ENCODE measurements at places on chromosomes 2 and 18.

DNA sequence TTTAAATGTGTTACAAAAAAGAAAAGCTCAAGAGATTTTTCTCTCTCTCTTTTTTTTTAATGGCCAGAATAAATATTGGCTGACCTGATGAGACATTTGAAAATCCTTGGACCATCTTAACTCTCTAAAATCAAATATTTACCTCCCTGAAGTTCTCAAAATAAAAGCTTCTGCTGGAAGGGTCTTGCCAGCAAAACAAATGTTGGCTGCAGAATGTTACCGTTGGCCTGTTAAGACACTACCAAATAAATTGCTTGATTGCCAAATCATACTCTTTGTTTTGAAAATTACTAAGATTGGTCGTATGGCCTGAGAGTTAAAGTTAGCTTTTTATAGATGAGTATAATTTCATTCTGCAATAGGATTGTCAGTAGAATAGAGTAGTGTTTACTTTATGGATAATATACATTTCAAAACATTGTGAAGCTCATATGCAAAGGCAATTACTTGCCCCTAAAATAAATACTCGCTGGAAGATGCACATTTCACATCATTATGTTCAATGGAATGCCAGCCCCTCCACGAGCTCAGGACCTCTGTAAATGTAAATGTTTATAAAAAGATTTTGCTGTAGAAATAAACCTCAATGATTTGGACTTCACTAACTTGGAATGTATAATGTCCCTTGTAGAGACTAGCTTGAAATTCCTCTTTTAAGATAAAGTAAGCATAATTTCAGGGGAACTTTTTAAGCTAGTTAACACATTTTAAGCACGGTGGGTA, 193.4 kb downstream of the SOX11 start:
- DNase-seq: no peak

DNA sequence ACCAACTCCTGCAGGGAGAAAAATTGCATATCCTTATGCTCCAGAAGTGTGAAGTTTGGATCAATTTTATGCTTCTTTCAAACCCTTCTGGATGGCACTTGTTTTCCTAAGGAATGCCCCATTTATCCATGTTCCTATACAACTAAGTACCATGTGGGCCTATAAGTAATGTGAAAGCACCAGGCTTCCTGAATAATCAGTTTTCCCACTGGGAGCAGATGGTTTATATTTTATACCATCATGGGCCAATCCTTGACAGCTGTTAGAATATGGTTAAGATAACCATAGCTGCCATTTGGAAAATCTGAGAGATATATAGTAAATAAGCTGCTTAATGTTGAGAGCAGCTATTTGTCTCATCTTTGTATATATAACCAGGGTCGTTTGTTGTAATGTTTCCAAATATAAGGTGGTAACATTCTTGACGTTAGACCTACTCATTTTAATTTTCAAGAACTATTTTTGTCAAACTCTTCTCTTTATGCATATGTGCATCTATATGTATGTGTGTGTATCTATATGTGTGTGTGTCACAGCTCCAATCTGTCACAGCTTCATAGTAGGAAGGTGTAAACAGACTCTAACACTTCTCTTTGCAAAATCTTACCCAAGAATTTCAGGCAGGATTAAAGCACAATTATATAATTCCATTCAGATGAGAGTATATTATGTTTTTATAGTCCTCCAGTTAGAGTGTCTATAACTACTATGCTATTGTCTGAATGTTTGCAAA, 458.7 kb upstream of the GCFC2 start:
- no peak for DNase-seq

- no peak for DNase-seq
Measured at GRCh38 chr2:43708178-43708577, 31.9 kb upstream of the C1GALT1C1L start.

DNA sequence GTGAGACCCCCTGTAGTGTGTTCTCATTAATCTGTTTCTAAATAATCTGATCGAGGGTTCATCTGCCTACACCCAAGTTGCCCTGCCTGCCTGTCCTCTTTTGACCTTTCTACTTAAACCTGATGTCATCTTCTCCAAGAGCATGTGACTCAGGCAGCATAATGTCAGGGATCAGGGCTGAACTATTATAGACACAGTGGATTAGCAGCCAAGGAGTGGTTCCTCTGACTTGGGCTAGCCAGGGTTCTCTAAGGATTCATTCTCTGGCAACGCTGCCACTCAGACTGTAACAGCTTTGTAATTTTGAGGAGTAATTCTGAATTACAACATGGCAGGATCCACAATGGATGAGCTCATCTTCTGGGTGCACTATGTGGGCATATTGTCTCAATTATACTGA, 124.0 kb downstream of the MDH1 start:
- no peak for DNase-seq

GRCh38 chr2:118443596-118443995, 355.3 kb downstream of the INSIG2 start:
- no peak for DNase-seq

GRCh38 chr18:45856531-45856930, 31.1 kb downstream of the SIGLEC15 start:
- no peak for DNase-seq

- DNase-seq: no peak
Measured at GRCh38 chr2:203623096-203623495, 83.3 kb upstream of the CD28 start.

DNA sequence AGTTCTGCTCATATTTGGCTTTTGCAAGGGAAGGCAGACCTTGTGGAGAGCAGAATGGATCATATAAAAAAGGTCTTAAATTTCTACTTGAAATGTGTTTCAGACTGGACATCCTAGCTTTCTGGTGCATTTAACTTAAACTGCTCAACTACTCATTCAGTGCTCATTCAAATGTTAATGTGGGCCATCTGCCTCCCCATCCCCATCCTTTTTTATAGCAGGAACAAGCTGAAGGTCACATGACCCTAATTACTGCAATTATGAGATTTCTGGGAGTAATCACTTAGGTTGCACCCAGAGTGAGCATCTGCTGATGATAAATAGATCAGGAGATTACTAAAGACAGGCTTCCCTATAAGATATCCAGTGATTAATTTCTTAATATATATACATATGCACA, 96.1 kb downstream of the MAP2 start:
- no peak for DNase-seq

DNA sequence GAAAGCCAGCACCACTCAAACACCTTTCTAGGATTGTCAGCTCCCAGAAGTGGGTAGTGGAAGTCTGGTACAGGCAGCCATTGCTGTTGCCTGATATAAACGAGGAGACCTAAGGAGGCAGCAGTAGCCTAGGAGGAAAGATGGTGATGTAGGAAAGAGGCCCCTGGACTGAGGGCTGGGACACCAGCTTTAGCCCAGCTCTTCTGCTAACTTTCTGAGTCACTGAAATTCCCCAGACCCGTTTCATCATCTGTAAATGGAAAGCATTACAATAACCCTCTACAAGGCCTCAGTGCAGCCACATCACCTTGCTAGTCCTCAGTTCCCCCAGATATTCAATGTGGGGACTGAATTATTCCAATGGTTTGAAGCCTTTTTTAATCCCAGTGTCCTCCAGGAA, 336.5 kb downstream of the TNS1 start:
- no peak for DNase-seq

DNA sequence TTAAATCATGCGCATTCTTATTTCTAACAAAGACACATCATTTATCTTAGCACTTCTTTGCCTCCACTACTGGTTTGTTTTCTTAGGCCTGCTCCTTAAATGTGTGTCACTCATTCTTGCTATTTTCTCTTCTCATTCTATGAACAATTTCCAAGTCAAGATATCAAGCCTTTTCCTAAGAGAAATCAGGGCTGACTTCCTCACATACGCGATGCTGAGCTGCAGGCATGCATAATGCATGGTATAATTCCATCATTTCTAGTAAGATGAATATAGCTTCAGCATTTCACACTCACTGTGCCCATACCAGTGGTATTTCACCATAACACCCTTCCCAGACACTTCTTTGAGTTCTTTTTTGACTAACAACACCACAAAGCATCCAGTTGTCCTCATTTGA, 838.9 kb upstream of the DDX18 start:
- no peak for DNase-seq

- DNase-seq: no peak
Measured at GRCh38 chr2:177242121-177242987, 22.2 kb downstream of the NFE2L2 start.

Data from germinal center (tissue), 1 donor.